ENCODE measurements at places on chromosomes 6 and 20. TPM values are rescaled to one million over a fixed set of nuclear protein-coding genes. Genes with fewer than 3 reads are reported as not detected.

NOX3 gene
- polyA plus RNA-seq, result 0.11 TPM

ARMH2 gene
- 0.73 TPM for polyA plus RNA-seq

TMEM200A gene
- 30.7 TPM for polyA plus RNA-seq

ARMC2 gene
- 18.6 TPM for polyA plus RNA-seq

SLC22A7 gene
- 2.4 TPM for polyA plus RNA-seq

TAF8 gene
- polyA plus RNA-seq, result 5.1 TPM

CDYL gene
- polyA plus RNA-seq, result 5.2 TPM

LST1 gene
- polyA plus RNA-seq, result not detected

CTAGE9 gene
- not detected for polyA plus RNA-seq

SMOC2 gene
- 1.2 TPM for polyA plus RNA-seq

MOXD1 gene
- 14.7 TPM for polyA plus RNA-seq

DUSP15 gene
- polyA plus RNA-seq, result 68.9 TPM

EYA2 gene
- polyA plus RNA-seq, result not detected

KCNK15 gene
- polyA plus RNA-seq, result not detected

DNAAF9 gene
- 58.0 TPM for polyA plus RNA-seq

RNF182 gene
- 8.0 TPM for polyA plus RNA-seq

SLC4A11 gene
- polyA plus RNA-seq, result not detected

HSPA1L gene
- 2.6 TPM for polyA plus RNA-seq

ZNF311 gene
- 4.7 TPM for polyA plus RNA-seq

FILIP1 gene
- polyA plus RNA-seq, result 1.4 TPM

Measured in neural cell (in vitro differentiated cells).